Adrenal gland (tissue), 19 donors: ENCODE measurements at places on chromosomes 6 and 20.

- DNase-seq: no peak
These were observed 33.9 kb downstream of the CCN2 start for GRCh38 chr6:131917318-131917717.

DNA sequence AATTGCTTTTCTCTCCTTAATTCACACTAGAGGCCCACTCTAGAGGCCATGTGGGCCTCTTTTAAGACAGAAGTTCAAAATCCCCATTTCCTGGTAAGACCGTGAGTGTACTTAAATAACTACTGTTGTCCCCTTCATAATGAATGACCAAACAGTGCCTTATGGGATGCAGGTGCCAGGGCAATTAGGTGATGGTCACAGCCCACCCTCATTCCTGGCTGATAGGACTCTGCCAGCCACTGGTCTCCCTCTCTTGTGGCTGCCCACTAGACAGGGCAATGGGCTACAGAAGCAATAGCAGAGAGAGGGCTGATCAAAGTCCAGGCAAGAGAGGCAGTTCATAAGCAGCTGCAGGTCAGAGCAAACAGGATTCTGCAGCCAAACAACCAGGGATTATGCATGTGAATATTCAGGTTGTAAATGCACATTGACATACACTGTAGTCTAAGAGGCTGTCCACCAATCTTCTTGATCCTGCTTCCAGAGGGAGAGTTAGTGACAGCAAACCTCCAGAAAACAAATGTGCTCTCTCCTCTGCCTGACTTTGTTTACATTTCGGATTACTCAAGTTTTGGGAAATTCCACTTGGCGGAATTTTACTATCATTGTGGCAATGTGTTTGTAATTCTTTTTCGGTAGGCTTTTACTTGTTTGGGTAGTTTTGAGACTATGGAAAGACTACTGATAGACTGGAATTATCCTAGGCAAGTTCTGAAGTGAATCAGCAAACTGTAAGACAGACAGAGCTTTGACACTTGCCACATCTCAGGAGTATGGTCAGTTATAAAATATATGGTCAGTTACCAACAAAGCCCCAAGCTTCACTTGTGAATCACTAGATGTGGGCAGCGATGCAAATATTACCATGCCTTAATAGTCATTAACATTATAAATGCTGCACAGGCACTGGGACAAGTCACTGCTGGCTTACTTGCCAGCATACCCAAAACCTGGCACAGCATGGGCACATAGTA, 12.8 kb downstream of the PTPRK start:
- no peak for DNase-seq

- DNase-seq: no peak
These were observed 17.8 kb upstream of the ALDH8A1 start for GRCh38 chr6:134967711-134968110.

DNA sequence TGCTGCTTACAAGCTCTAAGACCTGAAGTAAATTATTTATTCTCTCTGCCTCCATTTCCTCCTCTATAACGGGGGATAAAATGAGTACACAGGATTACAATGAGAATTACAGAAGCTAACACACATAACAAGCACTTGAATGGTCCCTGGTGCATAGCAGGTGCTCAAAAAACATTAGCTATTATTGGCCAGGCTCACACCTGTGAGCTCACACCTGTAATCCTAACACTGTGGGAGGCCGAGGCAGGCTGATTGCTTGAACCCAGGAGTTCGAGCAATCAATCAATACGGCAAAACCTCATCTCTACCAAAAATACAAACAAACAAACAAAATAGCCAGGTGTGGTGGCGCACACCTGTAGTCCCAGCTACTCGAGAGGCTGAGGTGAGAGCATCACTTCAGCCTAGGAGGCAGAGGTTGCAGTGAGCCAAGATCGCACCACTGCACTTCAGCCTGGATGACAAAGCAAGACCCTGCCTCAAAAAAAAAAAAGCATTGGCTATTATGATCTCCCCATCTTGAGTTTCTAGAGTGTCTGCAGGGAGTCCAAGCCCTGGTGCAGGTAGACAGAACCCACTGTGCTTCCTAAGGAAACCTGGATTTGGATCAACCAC, 68.1 kb downstream of the PREX1 start:
- DNase-seq: no peak

DNA sequence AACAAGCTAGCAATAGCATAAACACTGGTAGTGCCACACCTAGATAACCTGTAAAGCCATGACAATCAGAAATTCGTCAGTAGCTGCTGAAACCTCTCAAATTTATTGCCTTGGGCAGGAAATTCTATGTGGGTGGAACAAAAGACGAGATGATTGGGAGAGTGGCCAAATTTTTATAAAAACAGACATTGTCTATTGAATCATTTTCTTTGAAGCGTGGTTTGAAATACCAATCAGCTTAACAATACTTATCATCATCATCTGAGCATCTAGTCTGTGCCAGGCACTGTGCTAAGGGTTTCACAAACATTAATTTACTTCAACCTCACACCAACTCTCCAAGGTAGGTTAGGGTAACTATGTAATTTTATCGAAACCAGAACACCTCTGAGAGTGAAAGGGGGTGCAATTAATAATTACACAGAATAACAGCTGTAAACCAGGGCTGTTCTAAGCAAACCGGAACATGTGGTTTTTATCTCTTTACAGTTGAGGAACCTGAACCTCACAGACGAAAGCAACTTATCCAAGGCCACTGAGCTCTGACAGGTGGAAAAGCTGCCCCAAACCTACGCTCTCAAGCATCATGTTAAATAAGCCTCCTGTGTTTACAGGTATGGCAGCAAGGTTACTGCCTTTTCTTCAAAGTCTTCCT, 43.4 kb downstream of the NHSL1 start:
- no peak for DNase-seq

- DNase-seq: no peak
These were observed 26.6 kb upstream of the SNAP91 start for GRCh38 chr6:83735461-83735860.

DNA sequence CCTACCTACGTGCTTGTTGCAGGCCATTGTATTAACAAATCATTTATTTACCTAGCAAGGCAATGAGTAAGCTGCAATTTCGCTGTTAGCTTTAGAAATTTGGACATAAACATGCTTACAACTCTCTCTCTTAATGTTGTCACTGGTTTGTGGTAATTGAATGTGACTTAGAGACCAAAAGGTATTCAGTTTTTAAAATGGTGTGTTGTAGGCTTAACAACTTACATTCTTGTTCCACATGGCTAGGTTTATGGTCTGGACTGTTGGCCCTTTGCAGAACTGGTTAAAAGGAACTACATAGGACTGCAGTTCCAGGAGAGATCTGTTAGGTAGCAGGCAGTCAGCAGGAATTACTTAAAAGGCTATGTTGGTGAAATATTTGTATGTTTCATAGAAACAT, 10.3 kb upstream of the CTAGE9 start:
- DNase-seq: no peak

GRCh38 chr6:111679126-111679858, 73.6 kb upstream of the TRAF3IP2 start:
- DNase-seq: no peak

DNA sequence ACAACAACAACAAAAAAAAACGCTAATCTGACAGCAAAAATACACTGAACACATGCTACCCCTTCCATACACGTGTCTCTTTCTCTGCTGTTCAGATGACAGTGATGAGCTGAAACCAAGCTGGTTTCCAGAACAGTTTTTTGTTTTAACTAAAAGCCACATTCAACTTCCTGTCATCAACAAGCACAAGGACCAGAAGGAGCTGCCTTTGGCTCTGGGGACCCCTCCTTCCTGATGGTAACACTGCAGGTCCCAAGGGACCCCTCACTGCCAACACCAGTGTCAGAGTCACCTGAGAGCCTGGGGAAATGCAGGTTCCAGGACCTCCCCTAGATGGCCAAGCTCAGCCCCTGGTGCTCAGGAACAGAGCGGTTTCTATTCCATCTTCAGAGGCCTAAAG, 6.0 kb downstream of the CST7 start:
- DNase-seq: no peak

DNA sequence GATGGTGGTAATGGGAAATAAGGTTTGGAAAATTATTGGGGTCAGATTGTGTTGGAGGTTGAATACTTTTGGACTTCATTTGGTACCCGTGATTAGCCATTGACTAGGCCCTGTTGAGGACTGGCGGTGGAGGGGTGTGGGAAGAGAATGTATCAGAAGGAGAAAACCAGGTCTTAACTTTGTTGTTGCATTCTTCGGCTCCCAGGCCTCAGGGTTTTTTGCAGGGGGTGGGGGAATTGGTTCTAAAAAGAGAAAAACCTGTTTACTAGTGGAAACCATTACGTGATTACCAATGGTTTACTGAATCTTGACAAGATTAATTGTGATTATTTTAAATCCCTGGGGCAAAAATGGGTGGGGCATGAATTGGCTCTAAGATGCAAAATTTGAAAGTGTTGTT, 85.1 kb downstream of the PHF20 start:
- DNase-seq: no peak

DNA sequence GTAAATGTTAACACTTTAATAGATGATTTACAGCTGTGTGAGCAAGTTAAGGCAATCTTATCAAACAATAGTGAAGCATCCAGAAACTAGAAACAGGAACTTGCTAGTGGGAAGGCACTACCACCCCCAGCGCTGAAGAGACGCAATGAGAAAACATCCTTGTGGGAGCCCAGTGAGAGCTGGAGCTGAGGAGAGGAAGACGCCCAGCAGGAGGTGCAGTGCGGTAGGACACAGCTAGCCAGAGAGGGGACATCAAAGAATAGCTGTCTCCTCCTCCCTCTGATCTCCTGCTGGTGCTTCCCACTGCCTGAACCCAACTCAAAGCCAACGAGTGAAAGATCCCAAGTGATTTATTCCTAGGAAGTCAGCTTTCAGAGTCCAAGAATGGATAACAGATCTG, 140.3 kb downstream of the COL12A1 start:
- no peak for DNase-seq

DNA sequence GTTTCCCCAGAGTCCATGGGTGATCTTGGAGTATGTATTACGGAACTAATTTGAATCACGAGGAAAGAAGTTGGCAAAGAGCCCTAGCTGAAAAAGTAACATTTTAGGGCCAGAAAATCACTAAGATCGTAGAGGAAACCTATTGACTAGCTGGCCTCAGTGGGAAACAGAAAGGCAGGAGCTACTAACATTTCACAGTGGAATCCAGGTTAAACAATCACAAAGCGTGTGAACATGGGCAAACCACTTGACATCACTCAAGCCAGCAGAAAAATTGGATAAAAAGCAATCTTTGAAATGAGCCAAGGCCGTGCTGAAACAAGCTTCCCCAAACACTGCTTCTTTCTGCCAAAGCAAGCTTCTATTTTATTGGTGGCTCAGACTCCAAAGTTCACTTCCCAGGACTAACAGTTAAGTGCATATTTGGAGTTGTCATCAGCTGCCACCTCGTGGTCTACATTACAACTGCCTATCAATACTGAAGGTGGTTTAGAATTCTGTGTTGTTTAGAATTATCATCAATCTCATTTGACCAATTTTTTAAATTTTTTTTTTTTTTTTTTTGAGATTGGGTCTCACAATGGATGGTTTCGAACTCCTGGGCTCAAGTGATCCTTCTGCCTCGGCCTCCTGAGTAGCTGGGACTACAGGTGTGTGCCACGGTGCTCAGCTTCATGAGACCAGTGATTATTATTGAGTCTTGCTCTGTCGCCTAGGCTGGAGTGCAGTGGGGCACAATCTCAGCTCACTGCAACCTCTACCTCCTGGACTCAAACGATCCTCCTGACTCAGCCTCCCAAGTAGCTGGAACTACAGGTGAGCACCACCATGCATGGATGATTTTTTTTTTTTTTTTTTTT, 10.6 kb downstream of the RPS10 start:
- peak; percentile 77 for DNase-seq

DNA sequence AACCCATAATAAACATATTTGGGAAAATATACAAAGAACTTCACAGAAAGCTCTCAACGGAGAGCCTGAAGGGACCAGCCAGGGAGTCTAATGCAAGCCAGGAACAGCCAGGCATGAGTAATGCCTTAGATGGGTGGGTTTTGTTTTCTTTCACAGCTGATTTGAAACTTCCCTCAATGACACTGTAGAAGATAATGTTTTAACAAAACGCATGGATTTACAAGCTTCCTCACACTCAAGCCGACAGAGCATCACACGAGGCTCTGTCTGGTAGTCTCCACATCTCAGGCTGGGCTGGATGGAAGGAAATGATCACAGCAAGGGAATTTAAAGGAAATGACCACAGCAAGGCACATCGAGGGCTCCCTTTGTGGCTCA, 113.9 kb downstream of the GMPR start:
- no peak for DNase-seq

DNA sequence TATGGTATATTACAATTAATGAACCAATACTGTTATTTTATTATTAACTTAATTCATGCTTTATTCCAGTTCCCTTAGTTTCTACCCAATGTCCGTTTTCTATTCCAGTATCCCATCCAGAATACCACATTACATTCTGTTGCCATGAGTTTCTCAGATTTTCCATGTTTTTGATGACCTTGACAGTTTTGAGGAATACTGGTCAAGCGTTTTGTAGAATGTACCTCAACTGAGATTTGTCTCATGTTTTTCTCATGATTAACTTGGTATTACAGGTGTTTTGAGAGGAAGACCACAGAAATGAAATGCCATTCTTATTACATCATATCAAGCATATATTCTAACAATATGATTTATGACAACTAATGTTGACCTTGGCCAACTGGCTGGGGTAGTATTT, 23.8 kb upstream of the ESR1 start:
- DNase-seq: no peak

DNA sequence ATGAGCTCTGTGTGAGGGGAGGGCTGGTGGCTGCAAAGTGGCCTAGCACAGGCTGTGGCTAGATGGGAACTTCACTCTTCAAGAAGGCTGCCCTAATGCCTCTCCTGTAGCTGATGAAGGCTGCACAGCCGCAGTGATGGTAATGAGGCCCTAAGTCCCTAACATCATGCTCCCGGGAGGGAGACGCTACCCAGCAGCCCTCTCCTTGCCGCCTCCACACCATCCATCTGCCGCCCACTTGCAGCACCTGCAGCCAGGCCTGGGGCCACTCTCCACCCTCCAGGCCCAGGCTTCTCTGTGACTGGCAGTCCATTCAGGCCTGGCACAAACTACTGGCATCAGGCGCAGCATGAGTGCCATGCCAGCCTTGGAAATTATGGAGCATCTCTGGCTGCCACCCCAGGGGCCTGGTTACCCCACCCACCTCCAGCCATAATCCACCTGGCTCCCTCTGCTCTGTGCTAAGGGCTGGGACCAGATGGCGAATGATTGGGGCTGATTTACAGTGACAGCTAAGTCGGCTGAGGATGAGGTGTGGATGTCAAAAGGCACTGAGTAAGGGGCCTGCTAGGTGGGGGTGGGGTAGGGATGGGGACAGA, 284.2 kb downstream of the LRFN2 start:
- no peak for DNase-seq

DNA sequence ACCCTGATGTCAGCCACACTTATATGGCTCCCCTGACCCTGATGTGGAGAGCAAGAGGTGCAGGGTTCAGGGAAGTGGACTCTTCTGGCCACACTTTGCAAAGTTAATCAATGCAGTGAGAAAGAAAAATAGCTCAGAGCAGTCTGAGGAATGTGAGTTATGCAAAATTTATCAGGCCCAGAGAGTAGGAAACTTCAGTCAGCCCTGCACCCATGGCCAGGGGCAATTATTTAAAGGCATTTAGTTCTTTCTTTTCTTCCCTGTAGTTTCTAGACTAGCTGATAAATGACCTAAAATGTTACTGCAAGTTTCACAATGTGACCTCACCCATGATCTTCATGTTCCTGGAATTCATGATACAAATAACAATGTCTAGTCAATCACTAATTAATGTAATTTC, 143.7 kb upstream of the GGTLC1 start:
- no peak for DNase-seq

- no peak for DNase-seq
These were observed 162.4 kb upstream of the KCNG1 start for GRCh38 chr20:51185277-51185676.
